ENCODE measurements at places on chromosomes 7 and 10.
A peak's percentile ranks its signal among the peaks of the same experiment; 100 is the strongest.

- DNase-seq: no peak
Measured at GRCh38 chr10:16690417-16690816, 126.8 kb downstream of the RSU1 start.

DNA sequence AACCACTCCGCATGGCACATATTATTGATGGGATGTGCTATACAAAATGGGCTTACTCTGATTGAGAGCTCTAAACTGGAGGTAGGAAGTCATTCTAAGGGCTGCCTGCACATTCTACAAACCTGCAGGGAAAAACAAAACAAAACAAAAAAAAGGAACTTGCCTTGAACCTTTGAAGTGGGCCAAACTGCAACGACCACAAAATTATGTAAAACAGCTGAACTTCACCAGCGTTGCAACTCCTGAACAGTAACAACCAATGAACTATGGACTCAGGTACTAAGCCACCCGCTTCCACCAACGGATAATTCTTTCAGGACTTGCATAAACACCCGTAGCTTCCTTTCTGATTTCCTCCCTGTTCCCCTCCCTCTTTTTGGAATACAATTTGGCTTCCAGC lies 80.4 kb downstream of the ZNF248 start:
- DNase-seq: no peak

DNA sequence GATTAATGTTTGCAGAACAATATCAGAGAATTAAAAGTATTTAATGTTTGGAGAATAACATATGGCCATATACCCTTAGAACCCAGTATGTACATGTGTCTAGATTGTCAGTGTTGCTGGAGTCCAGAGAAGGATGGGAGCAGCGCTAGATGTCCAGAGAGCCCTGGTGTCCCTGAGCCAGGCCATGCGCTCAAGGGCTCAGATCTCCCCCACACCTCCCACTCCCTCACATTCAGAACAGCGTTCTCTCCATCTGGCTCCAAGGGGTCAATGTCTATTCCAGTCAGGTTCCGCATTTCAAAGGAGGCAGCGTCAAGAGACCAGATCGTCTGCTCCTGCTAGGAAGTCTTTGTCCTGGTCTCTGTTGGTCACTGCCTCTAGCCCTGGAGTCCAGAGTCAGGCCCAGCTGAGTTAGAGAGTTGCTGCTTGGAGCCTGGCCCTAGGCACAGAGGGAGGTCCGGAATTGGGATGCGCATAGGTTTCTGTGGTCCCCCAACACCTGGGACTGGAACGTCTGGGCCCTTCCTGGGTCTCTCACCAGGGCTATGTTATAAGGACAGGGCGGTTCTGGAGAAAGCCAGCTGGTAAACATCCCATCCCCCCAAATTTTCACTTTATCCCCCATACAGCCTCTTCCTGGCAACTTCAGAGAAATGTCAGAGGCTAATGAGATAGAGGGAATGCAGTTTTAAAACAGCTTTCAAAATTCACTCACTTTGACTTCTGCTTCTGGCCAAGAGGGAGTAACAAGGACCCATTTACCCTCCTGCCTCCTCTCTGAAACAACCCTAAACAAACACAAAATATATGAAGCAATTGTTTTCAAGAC lies 6.5 kb upstream of the WDR86 start:
- no peak for DNase-seq

- DNase-seq: peak; percentile 30
Measured at GRCh38 chr10:50367732-50368131, 116.4 kb upstream of the ASAH2 start.

GRCh38 chr7:92729172-92729571 lies 107.2 kb downstream of the CDK6 start:
- DNase-seq: no peak

DNA sequence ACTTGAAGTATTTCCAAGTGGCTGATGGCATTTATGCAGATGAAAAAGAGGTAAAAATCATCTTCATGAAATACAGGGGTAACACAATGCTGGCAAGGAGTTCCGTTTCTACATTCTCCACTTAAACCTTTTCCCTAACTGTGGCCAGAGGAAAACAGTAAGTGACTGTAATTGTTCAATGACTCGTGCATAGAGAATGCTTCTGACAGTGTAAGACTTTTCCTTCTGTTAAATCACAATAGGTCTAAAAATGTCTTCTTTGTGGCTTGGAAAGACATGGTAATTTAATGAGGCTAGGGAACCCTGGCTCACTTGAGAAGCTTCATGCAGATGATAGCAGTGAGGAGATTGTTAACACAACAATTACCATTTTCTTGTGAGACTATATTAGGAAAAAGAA lies 50.3 kb upstream of the RSU1 start:
- no peak for DNase-seq

DNA sequence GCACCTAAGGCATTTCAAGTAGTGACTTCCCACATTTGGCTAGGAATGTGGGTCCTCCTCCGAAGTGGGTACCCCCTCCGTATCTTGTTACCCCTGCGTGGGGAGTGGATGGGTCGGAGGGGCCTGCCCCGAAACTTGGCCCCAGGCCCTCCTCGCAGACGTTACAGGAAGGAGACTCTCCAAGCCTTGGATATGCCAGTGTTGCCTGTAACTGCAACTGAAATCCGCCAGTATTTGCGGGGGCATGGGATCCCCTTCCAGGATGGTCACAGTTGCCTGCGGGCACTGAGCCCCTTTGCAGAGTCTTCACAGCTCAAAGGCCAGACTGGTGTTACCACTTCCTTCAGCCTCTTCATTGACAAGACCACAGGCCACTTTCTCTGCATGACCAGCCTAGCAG lies 823 bp downstream of the TWNK start:
- no peak for DNase-seq

Data from activated CD4-positive, alpha-beta T cell treated with anti-CD3 and anti-CD28 coated beads, Interleukin-2, Interleukin-6, amounts not matched to agents 100 ng/mL and 50 ng/mL, durations not matched to agents 16 hours and 8 hours (primary cell).